ENCODE measurements at places on chromosomes 1 and 21.

- no peak for DNase-seq
Observed at GRCh38 chr21:37490084-37490483, 123.5 kb downstream of the DYRK1A start.

- no peak for DNase-seq
Observed at GRCh38 chr1:232108598-232108997, 482.0 kb downstream of the DISC1 start.

- no peak for DNase-seq
Observed at GRCh38 chr1:66275601-66276023, 258.3 kb upstream of the SGIP1 start.

DNA sequence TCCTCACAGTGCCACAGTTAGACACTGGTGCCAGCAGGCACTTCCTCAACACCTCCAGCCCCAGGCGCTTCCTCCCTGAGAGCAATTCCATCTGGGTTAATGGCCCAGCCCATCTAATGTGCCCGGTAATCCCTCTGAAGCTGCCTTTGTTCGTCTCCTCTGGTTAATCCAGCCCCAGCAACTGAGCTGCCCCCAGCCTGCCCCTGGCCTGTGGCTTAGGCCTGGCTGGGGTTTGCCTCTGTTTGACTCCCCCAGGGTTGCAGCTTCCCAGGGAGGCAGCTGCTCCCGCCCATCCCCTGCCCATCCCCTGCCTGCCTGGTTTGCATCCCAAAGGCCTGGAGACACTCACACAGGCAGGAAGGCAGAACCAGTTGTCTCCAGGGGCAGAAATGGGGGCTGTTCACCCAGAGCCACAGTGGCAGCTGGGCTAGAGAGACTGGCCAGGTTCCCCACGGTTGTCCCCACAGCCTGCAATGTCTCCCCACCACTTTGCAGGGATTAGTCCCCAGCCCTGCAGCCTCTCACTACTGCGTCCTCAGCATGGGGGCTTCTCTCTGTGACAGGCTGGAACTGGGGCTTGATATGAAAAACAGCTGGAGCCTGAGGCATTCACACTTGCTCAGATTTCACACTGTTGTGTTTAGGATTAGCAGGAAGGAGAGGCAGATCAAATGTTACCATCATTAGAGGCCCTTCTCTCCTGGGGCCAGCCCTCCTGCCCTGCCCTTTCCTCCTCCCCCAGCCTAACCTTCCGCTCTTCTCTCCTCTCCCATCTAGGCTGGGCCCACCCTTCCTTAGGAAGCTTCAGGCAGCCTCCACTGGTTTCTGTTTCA lies 120.2 kb downstream of the TLR5 start:
- DNase-seq: no peak

- DNase-seq: no peak
Observed at GRCh38 chr1:17350083-17350482, 21.9 kb upstream of the PADI6 start.

GRCh38 chr1:155910621-155911121 lies 478 bp downstream of the RIT1 start:
- DNase-seq: peak; percentile 51

DNA sequence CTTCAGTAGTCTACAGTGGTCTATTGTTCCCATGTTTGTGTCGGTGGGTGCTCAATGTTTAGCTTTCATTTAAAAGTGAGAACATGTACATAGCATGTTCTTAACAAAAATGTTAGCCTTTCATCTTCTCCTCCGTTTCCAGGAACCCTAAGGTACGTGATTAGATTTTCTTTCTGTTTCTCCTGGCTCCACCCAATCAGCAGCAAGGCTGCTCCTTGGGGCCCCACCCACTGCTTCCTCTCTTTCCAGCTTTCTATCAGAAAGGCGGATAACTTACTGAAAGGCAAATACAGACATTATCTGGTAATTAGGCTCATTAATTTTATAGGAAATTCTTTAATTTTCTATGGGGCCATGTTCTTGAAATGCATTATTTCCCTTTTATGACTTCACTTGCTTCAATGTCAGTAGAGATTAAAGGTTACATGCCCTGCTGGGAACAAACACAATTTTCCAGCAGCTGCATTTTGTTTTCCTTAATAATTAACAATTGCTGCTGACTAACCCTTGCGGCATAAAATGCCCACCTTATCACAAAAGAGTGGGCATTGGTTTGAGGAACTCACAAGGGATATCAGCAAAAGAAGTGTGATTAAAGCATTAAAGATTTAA lies 324.9 kb upstream of the SNX7 start:
- DNase-seq: no peak

DNA sequence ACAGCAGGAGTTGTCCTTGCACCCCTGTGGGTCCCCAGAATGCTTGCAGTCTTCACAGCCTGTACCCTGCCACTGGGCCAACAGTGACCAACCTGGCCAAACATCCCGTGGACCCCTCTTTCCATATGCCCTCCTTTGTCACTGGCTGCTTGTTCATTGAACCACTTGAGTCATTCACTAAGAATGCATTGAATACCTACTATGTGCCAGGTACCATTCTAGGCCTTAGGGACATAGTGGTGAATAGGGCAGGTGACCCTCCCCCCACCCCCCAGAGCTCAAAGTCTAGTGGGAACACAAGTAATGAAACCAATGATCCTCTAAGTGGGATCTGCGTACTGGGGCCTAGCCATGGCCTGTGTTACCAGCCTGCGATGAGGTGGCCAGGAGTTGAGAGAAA lies 28.2 kb downstream of the PIGP start:
- DNase-seq: no peak

GRCh38 chr1:24743404-24744211 lies 1.6 kb upstream of the CLIC4 start:
- DNase-seq: no peak
